ENCODE measurements at places on chromosomes 16 and 17.

DNA sequence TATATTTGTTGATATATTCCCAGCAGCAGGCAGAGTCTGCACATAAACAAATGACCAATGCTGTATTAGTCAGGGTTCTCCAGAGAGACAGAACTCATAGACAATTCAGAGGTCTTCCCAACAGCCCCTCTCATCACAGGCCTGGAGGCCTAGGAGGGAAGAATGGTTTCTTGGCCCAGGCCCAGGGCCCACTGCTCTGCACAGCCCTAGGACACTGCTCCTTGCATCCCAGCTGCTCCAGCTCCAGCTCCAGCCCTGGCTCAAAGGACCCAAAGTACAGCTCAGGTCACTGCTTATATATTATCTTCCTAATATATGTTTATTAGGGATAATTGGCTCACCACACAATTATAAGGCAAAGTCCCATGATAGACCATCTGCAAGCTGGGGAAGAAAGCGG lies 749.9 kb downstream of the KCNJ2 start:
- DNase-seq, result no peak

- no peak for DNase-seq
Observed at GRCh38 chr17:27469256-27469655, 13.0 kb downstream of the KSR1 start.

GRCh38 chr17:81821603-81822311 lies 11.3 kb downstream of the MCRIP1 start:
- no peak for DNase-seq

DNA sequence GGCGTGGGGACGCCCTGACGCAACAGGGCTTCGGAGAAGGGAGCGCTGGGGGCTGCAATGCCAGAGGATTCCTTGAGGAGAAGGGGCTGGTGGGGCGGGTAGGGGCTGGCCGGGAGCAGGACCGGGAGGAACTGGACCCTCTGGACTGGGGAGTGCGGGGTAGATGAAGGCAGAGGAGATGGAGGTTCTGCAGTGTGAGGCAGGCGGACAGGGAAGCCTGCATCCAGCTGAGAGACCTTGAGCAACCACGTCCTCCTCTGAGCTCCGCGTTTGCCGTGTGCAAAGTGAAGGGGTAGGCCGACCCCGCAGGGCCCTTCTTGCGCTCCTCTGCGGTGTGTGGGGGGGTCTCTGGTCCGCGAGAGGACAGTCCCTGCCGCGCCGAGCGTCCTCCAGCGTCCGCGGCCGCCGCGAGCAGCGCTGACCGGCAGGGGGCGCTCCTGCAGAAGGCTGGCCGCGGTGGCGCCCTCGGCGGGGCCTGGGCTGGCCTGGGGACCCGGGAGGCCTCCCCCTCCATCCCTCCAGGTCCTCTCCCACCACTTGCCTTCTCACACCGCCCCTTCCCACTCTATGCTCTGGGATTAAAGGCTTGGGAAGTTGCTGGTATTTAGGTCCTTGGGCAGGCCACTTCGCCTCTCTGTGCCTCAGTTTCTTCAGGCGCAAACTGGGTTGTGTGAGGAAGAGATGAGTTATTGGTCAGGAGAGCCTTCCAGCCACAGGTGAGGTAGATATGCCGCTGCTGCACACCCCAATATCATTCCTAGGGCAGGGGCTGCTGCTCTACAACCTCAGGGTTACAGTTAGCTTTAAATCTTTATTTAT lies 9.6 kb upstream of the WNT9B start:
- no peak for DNase-seq

- peak; percentile 20 for DNase-seq
Observed at GRCh38 chr16:89037261-89038152, 56.1 kb upstream of the ACSF3 start.

DNA sequence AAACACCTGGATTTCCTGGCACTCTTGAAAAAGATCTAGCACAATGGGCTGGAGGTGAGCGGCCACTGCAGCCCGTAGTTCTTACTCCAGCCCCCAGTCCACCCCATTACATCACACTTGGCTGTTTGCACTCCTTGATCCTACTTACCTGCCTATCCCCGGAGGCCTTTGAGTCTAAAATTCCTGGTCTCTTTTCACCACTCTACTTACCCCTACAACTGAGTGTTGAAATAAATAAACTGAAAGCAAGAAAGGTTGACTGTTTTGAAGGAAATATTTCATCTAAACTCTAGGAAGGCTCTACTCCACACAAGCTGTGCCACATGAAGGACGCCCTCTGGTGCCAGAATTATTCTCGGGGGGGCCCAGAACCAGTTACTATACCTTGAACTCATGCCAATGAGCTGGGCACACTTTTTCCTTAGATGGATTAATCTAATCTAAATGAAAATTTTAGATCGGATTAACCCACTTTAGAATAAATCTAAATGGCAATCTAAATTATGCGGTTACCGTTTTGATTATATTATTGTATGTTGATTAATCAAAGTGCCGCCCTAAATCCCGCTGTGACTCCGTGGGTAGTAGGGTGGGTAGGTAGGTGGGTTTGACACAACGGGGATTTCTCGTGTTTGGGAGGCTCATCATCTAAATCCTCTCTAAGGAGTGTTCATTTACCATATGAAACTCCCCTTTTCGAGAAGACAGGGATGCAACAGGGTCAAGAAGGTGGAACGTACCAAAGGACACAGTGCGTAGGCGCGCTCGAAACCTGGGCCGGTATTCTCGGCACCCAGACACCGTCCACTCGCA lies 651 bp upstream of the EIF1 start:
- DNase-seq, result peak; percentile 37

DNA sequence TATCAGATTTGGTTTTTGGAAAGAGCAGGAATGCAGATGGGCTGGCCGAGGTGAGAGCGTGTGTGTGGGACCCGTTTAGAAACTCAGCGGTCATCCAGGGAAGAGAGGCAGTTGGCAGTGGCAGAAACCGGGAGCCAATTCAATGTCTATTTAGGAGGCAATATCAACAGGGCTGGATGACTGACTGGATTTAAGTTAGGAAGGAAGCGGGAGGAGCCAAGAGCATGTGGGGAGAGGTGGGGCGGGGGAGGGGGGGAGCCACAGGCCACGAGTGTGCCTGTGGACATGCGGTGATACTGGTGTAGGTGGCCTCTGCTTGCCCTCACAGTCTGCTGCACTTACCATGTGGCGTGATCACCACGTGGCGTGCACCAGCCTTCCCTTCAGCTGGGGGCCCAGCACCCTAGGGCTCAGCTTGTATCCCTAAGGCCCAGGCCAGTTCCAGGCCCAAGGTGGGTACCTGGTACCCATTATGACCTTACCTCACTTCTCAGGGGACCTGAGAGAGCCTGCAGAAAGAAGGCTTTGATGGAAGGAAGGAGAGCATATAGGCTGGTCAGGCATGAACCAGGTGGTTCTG lies 10.8 kb upstream of the TPPP3 start:
- DNase-seq, result no peak

- DNase-seq, result no peak
Observed at GRCh38 chr17:82923366-82924113, 83.7 kb upstream of the ZNF750 start.

- DNase-seq, result no peak
Observed at GRCh38 chr16:17404941-17405689, 65.6 kb downstream of the XYLT1 start.

GRCh38 chr16:17062676-17063075 lies 408.1 kb downstream of the XYLT1 start:
- no peak for DNase-seq

GRCh38 chr16:67104061-67104460 lies 5.7 kb upstream of the PHAF1 start:
- DNase-seq, result no peak

DNA sequence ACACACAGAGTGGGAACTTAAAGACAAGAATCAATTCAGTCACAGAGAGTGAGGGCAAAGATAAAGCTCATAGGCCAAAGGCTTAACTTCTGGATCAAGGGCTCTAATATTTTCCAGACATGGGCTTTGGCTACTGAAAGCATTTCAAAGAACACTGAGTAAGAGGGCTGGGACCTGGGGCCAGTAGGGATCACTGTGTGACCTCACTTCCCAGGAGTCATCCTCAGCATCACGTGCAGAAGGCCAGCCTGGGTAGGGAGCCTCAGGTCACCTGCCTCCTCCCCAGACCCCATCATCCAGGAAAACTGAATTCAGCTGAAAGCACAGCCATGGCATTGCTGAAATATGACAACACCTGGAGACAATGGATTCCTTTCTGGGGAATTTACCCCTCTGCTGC lies 163.5 kb downstream of the RAB11FIP4 start:
- DNase-seq, result no peak

DNA sequence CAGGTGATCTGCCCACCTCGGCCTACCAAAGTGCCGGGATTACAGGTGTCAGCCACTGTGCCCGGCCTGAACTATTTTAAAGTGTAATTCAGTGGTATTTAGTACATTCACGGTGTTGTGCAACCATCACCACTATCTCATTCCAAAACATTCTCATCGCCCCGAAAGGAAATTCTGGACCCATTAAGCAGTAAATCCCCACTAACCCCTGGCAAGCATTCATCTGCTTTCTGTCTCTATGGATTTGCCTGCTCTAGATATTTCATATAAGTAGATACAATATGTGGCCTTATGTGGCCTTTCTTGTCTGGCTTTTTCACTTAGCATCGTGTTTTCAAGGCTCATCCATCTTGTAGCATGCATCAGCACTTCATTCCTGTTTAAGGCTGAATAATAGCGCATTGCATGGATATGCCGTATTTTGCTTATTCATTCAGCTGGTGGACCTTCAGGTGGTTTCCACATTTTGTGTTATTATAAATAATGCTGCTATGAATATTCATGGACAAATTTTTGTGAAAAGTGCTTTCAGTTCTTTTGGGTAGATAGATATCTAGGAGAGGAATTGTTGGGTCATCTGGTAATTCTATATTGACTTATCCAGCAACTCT lies 8.4 kb upstream of the HERPUD1 start:
- no peak for DNase-seq

DNA sequence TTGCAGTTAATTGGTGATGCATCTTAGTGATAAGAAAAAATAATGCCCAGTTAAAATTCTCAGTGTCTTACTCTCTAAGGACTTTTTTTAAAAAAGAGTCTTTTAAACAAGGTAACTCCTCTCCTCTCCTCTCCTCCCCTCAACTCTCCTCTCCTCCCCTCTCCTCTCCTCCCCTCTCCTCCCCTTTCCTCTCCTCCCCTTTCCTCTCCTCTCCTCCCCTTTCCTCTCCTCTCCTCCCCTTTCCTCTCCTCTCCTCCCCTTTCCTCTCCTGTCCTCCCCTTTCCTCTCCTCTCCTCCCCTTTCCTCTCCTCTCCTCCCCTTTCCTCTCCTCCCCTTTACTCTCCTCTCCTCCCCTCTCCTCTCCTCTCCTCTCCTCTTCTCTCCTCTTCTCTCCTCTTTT lies 675.9 kb upstream of the RBFOX1 start:
- no peak for DNase-seq

GRCh38 chr17:11094331-11094730 lies 146.7 kb upstream of the SHISA6 start:
- no peak for DNase-seq

- no peak for DNase-seq
Observed at GRCh38 chr17:61627125-61627524, 36.1 kb upstream of the NACA2 start.

- DNase-seq, result no peak
Observed at GRCh38 chr16:72850853-72851252, 197.1 kb downstream of the ZFHX3 start.

- no peak for DNase-seq
Observed at GRCh38 chr16:84526794-84527531, 22.5 kb upstream of the MEAK7 start.

DNA sequence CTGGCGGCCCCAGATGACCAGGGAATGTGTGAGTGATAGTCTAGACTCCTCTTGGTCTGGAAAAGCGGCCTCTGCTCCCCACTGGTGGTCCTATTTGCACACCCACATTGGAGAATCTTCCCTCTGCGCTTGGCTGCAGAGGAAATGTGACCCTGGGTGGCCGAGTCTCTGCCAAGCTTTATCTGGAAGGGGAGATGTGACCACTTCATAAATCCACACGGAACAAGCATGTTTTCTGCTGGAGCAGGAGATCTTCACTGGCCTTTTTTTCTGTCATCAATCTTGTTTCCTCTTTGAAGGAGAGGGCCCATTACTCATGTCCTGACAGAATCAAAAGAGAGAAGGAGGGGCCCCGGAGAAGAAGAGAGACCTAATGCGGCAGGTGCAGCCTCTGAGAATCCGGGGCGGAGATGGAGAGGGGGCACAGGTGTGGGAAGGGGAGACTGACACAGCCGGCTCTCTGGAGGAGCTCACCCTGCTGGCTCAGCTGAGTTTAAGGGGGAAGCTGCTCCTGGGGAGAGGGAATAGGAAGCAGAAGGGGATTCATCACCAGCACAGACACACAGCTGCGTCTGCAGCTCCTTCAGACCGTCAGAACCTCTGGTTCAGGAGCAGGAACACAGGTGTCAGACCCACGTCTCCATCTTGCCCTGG lies 116.3 kb downstream of the SOX9 start:
- no peak for DNase-seq

- no peak for DNase-seq
Observed at GRCh38 chr16:22330326-22330725, 33.1 kb downstream of the POLR3E start.

DNA sequence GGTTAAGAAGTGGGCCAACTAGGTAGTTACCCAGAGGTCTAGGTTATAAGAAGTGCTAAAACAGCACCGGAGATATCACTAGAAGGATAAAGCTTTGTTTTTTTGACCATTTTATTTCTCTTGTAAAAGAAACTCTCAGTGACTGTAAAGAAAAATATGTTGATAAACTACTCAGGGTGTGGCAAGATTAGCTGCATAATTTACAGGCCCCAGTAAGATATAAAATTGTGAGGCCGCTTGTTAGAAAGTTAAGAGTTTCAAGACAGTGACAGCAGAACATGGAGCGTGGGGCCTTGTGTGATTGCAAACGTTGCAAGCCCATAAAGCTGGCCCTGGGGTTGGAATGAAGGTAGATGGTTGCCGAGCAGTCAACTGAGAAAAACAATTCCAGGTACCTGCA lies 263.7 kb upstream of the EEF2KMT start:
- no peak for DNase-seq

DNA sequence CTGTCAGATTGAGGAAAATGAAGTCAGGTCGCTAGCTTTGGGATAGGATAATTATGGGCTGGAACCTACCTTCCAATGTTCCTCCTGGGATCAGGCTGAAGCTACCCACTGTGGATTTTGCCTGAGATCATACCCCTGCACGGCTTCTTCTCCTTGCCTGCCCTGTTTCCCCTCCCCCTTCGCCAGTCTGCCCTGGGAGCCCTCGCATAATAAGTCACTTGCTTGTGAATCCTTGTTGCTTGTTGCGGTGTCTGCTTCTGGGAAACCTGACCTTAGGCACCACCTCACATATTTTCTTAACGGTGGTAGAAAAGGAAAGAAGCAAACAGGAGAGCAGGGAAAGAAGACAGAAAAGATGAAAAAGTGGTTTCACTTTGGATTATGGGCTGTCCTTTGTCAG lies 13.3 kb upstream of the PMP22 start:
- no peak for DNase-seq

DNA sequence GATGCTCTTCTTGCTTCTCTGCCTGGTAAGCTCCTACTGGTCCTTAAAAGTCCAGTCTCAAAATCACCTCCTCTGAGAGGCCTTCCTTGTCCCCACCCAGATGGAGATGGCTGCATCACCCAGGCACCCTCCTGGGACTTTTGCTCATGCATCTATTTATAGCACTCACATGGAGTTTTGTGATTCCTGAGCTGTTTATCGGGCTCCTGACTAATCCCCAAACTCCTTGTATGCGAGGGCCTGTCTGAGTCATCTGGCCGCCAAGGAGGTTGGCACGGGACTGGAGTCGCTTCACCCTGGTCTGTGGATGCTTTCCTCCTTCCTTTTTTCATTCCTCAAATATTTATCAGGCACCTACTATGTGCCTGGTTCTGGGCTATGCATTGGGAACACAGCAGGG lies 2.3 kb upstream of the MAP2K3 start:
- peak; percentile 87 for DNase-seq

Measured in RWPE1 (cell line).